A673 (cell line): ENCODE measurements at places on chromosomes 1 and 21. TPM values are rescaled to one million over a fixed set of nuclear protein-coding genes. Genes with fewer than 3 reads are reported as not detected.

The ACP6 gene
- total RNA-seq, result 14.4 and 15.3 TPM in 2 replicates

The FASLG gene
- total RNA-seq, result not detected in 2 replicates

The OPRD1 gene
- total RNA-seq, result 0.79 and 0.97 TPM in 2 replicates

GRCh38 chr1:9181176-9181906, 52.4 kb upstream of the GPR157 start:
- no peaks in the 10 kb centered on the region for H3K4me1 ChIP-seq
- peak overlapping the region; percentile 40 for H3K4me3 ChIP-seq
- no peaks in the 10 kb centered on the region for H3K36me3 ChIP-seq
- H3K27ac ChIP-seq, result no peak overlapping the region
- DNase-seq, result peak; percentile 55

DNA sequence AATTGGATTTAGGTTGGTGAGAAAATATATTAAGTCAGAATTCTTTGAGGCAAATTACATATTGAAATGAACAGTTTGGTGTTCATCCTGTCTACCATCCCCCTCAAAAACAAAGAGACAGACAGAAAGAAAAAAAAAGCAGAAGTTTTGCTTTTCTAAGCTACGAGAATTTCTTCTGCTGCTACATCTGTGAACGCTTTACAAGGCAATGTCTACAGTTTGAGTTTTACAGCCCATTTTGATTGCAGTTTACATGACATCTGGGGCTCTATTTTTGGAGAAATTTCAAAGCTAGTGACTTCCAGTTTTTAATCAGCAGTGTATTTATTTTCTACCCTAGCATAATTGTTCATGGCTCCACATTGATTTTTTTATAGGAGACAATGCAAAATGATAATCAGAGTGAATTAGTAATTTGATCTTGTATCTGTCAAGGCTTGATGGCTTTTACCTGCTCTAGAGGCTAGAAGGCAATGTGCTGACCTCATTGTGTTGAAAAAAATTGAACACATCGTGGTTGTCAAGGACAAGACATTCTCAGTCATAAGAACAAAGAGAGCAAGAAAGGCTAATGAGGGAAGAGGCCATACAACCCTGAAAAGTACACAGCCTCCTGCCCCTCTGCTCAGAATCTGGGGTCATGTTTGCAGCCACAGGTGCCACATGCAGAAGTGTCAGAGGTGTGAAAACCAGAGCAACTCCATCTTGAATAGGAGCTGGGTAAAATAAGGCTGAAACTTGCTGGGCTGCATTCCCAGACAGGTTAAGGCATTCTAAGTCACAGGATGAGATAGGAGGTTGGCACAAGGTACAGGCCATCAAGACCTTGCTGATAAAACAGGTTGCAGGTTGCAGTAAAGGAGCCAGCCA, 201.0 kb upstream of the CAMK1G start:
- H3K4me3 ChIP-seq, result no peak overlapping the region
- DNase-seq, result no peak
- H3K27me3 ChIP-seq, result no peaks in the 10 kb centered on the region
- H3K36me3 ChIP-seq, result no peaks in the 10 kb centered on the region

GRCh38 chr1:43258370-43258769, 11.4 kb upstream of the TMEM125 start:
- no peaks in the 10 kb centered on the region for H3K4me1 ChIP-seq
- no peaks in the 10 kb centered on the region for H3K27me3 ChIP-seq
- DNase-seq, result no peak
- no peak overlapping the region for H3K27ac ChIP-seq

DNA sequence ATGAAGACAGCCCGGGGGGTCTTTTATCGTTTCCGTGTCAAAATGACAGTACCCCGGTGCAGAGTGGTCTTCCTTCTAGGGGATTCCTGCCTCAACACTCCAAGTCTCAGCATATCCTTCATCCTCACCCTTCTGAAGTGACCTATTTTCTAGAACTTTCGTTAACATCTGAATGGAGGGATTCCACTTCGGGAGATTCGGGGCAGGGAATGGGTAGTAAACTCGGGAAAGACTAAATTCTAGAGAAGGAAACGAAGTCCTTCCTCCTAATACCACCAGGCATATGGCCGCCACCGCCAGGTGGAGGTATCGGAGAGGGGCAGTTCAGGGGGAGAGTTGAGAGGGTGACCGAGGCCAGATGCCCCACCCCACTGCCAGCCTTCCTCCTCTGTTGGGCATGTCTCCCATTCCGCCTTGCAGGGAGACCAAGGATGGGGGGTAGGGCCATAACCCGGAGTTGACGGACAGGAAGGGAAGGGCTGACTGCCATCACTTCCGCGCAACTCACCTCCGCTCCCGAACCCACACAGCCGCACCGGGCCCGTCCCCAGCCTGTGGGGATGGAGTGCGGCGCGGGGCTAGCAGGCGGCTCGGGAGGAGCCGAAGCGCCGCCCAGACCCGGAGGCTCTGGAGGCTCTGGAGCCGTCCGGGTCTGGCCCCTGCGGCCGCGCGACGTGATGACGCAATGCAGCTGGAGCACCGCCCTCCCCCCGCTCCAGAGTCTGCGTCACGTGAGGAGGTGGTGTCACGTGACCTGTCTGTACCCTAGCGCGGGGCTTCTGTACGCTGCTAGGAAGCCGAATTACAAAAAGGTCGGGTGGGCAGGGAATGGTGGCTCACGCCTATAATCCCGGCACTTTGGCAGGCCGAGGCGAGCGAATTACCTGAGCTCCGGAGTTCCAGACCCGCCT, at the start of gene KLHL12:
Gene KLHL12 (minus strand): TSS at position 654 of the 911 bp plus-strand sequence. CDS start 2,072 bp downstream, outside the sequence.
- no peaks in the 10 kb centered on the region for H3K27me3 ChIP-seq
- peaks cover 5% of the 10 kb centered on the region for H3K4me1 ChIP-seq
- DNase-seq, result peak; percentile 98
- H3K4me3 ChIP-seq, result peak within 1 kb of the TSS; percentile 71
- peak within 1 kb of the TSS; percentile 63 for H3K27ac ChIP-seq

GRCh38 chr1:62050165-62050564, 144.5 kb upstream of the L1TD1 start:
- H3K4me1 ChIP-seq, result peaks cover 6% of the 10 kb centered on the region
- H3K27me3 ChIP-seq, result no peaks in the 10 kb centered on the region
- H3K36me3 ChIP-seq, result no peaks in the 10 kb centered on the region
- DNase-seq, result no peak
- no peak overlapping the region for H3K4me3 ChIP-seq

- no peak overlapping the region for H3K4me3 ChIP-seq
- peaks cover 21% of the 10 kb centered on the region for H3K4me1 ChIP-seq
- no peak for DNase-seq
- no peaks in the 10 kb centered on the region for H3K36me3 ChIP-seq
- H3K27ac ChIP-seq, result no peak overlapping the region
- no peaks in the 10 kb centered on the region for H3K27me3 ChIP-seq
Measured at GRCh38 chr1:172544481-172545104, 11.6 kb downstream of the SUCO start.

DNA sequence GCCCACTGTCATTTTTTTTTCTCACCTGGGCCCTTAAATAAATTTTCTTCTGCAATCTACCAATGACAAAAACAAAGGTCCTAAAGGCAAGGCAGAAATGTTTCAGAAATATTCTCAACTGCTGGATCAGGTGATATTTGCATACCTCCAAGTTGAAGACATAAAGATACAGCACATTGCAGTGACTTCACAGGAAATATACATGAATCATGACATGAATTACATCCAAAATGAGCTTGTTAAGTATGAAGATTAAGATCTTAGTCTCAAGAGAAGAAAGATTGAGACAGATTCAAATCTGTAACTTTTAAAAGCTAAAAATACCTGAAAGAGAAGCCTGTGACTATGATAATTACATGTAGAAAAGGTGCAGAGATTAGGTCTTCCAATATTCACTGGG, 207.8 kb downstream of the SIPA1L2 start:
- no peak for DNase-seq
- H3K36me3 ChIP-seq, result no peaks in the 10 kb centered on the region
- no peaks in the 10 kb centered on the region for H3K4me1 ChIP-seq

- no peaks in the 10 kb centered on the region for H3K27me3 ChIP-seq
- peaks cover 27% of the 10 kb centered on the region for H3K4me1 ChIP-seq
- H3K4me3 ChIP-seq, result no peak overlapping the region
- DNase-seq, result no peak
Measured at GRCh38 chr1:212670882-212671281, 28.8 kb downstream of the BATF3 start.
